ENCODE measurements at places on chromosomes 6 and 20. TPM values are rescaled to one million over a fixed set of nuclear protein-coding genes. Genes with fewer than 3 reads are reported as not detected.
A peak's percentile ranks its signal among the peaks of the same experiment; 100 is the strongest.

- no peak for DNase-seq
Observed at GRCh38 chr6:34157236-34157830, 11.4 kb upstream of the GRM4 start.

GRCh38 chr6:53614676-53615075, 50.9 kb downstream of the KLHL31 start:
- no peak for DNase-seq

DNA sequence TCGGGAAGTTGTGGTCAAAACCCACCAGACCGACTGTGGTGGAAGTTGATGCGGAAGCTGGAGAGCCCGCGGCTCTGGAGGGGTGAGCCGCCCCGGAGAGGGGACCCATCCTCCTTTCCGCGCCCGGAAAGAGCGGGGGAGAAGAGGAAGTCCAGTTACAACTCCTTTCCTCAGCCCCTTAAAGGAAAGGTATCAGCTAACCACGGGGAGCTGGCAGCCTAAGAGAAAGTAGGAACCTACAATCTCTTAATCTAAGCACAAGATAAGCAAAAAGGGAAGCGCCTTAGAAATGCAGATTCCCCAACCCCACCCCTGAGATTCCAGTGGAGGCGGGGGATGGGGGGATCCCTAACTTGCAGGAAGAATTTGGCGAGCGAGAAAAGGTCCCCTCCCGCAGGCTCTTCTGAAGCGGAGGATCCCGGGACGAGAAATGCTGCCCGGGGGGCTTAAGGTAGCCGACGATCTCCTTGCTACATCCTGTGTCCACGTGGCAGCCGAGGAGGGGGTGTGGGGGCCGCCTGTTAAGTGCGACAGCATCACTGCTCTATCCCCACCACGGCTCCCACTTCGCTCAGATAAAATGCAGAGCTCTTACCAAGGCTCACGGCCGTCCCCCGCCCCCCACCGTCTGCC, 87.5 kb downstream of the ZFP64 start:
- no peak for DNase-seq

GRCh38 chr20:54822386-54822785, 347.0 kb downstream of the DOK5 start:
- no peak for DNase-seq

DNA sequence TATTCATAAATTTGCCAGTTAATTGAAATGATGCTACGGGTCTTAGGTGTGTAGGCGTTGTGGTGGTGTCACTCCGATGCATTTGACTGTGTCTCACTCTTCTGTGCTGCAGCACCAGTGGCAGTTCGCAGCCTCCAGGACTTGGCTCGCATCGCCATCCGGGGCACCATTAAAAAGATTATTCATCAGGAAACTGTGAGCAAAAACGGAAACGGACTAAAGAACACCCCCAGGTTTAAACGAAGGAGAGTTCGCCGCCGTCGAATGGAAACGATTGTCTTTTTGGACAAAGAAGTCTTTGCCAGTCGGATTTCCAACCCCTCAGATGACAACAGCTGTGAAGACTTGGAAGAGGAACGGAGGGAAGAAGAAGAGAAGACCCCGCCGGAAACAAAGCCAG, 17.6 kb downstream of the PCMTD2 start:
- no peak for DNase-seq

DNA sequence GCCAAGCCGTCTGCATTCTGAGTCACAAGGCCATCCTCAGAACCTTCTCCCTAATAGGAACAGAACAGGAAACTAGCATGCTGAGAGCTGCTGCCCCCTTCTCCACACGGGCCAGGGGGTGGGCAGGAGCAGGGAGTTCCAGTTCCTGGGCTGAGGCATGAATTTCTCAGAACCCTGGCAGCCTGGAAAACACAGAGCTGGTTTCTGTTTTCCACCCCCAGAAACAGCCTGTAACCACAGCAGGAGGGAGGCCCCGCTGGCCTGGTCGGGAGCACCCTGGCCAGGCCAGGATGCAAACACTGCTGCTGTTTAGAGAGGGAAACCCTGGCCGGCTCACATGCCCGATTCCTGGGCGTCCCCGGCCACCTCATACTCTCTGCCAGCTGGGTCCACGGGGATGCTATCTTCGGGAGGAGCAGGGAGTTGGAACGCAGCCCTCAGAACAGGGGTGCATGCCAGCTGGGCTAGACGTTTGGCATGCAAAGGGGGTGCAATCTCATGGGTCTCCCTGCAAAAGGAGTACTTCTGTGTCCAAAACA, 130.1 kb downstream of the NFATC2 start:
- DNase-seq: no peak

DNA sequence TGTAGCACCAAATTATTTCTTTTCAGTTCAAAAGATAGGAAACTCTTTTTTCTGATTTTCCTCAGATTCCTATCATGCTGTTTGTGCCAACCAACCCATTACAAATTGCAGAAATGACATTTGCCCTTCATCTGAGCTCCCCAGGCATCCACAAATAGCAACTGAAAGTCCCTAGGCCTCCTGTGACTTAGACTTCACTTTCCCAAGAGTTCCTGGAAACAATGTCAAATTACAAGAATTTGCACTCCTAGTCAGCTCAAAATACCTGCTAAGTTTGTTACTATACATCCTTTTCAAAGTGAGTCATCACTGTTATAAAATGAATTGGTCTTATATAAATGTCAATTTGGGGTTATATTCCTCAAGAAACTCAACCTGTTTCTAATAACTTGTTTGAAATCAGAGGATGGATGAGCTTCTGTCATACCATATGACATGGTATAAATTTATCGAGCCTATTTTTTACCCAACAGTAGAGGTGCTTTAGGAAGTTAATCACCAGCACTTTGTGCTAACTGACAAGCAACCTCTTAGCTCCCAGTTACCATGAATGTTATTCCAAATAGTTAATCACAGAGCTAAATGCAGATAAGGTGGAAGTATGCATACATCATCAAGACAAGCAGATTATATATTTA, 256.5 kb downstream of the HACE1 start:
- no peak for DNase-seq

GRCh38 chr20:53146201-53146891, 174.2 kb downstream of the TSHZ2 start:
- DNase-seq: no peak

DNA sequence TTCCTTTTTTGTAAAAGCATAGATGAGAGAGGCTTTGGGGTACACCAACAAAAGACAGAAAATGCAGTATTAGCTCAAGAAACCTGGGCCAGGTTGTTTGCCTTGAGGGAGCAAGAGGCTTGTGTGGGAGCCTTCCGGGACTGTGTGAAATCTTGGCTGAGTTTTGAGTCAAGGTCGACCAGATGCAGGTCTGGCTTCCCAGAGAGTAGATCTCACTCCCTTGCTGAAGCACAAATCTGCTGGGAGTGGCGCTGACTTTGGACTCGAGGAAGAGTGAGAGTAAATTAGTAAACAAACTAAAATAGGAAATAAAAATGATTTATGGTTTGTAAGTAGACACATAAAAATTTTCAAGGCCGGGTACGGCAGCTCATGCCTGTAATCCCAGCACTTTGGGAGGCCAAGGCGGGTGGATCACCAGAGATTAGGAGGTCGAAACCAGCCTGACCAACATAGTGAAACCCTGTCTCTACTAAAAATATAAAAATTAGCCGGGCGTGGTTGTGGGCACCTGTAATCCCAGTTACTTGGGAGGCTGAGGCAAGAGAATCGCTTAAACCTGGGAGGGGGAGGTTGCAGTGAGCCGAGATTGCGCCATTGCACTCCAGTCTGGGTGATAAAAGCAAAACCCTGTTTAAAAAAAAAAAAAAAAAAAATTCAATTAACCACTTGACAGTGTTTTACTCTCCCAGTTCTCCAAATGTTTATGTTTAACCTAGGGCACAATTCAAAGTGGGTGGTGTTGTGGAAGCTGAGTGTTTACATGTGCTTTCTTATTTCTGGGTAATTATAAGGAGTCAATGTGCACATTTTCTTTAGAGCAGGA, 27.7 kb upstream of the EDN1 start:
- no peak for DNase-seq

DNA sequence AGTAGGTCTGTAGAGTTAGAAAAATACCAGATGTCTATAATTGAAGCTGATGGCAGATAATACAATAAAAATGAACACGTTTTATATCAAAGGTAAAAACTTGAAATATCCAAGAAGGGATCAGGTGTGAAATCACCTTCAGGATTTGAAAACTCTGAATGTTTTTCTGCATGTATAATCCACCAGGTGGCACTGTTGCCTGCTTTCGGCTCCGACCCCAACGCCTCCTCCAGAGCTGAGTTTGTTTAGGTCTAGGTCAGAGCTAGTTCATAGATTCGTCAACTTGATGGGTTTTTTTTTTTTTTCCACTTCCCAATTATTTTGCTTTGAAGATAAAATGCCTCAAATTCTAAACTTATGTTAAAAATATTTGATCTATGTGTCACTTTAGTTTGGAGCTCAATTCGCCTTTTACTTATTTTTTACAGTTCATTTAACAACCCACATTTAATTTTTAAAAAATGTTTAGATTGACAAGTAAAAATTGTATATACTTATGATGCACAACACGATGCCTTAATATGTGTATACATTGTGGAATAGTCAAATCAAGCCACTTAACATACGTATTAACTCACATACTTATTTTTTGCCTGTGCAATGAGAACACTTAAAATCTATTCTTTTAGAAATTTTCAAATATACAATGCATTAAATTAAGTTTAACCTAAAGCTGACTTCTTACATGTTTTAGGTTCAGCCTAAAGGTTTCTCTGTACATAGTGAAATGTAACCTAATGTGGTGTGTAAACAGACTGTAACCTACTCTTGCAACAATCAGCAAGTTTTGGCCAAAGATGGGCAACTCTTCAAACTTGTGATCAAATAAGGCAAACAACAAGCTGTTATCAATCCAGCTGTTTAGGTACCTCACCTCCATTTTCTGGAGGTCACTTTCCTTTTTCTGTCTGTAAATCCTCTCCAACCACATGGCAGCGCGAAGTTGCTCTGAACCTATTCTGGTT, 39.4 kb upstream of the ENPP4 start:
- peak; percentile 35 for DNase-seq

DNA sequence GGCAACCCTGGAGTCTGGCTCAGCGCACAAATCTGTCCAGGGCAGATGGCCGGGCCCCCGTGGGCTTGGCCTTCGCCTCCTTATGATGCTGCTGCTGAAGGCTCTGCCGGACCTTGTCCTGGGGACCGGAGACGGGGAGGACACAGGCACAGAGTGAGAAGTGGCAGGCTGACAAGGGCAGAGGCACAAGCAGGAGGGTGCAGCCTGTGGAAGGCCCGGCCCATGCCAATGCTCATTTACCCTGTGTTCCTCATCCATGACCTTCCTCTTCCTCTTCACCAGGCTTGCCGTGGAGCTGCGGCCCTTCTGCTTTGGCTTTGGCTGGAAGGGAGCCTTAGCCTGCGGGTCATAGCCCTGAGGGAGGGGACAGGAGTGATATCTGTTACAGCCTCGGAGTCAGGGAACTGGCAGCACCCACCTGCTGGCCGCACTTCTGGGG, 2.4 kb downstream of the B3GALT4 start:
- DNase-seq: no peak

DNA sequence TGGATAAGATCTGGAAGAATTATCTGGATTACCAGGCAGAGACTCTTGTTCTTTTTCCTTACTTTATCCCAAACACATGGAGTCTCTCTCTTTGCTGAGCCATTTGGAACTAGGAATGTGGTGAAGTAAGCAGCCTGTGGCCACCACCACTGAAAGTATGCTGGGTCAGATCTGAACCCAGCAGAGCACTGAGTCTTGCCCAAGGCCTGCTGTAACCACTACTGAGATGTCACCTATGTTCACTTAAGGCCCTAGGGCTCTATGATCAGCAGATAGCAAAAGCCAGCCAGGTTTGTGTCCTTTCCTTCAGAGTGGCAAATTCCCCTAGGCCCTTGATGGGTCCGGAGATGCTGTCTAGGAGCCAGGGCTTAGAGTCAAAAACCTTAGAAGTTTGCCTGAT, 103.3 kb upstream of the PLN start:
- no peak for DNase-seq

GRCh38 chr6:81451787-81452186, 300.7 kb downstream of the TENT5A start:
- DNase-seq: no peak

- no peak for DNase-seq
Observed at GRCh38 chr6:169201985-169202384, 51.7 kb downstream of the THBS2 start.

DNA sequence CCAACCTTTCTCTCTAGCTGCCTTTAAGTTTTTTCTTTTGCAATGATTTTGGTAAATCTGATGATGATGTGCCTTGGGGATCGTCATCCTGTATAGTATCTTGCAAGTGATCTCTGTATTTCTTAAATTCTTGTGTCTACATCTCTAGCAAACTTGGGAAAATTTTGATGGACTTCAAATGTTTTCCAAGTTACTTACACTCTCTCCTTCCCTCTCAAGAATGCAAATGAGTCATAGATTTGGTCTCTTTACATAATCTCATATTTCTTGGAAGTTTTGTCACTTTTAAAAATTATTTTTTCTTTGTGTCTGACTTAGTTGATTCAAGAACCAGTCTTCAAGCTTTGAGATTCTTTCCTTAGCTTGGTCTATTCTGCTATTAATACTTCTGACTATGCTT, 176.4 kb downstream of the TBC1D32 start:
- DNase-seq: no peak

- no peak for DNase-seq
Observed at GRCh38 chr6:104630522-104630921, 229.2 kb downstream of the HACE1 start.

DNA sequence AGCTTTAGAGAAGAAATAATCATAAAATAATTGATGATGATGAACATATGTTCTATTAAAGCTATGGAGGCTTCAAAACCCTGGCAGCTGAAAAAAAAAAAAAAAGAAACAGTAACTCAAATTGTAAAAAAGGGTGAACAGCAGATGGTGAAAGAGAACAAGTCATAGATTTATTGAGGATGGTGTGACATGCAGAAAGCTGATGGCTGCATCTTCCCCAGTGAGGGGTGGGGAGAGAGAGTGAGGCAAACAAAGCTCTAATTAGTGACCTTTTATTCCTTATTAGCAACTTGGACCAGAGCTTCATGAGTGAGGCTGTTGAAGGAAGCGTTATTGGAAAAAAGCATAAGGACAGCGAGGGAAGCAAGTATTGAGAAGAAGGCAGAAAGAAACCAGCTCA, 191.7 kb downstream of the EDN1 start:
- no peak for DNase-seq

- no peak for DNase-seq
Observed at GRCh38 chr6:157879873-157880254, 56.8 kb downstream of the SNX9 start.

DNA sequence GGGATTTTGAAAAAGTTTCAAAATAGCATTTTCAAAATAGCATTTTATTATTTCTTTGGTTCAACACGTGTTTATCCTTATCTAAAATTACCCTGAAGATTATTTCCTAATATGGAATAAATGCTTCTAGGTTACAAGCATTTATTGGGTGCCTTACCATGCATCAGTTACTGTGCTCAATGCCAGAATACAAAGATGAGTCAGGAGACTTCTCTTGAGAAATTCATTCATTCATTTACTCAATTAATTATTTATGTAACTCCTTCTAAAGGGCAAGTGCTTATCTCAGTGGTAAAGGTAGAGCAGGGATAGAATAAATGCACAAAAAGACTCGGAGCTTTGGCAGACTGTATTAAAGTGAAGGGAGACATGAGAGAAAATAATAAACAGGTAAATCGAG, 150.1 kb upstream of the PDE7B start:
- DNase-seq: no peak

The MYH7B gene
- not detected for total RNA-seq

The C6orf132 gene
- total RNA-seq: 2.4 TPM

The BPIFB4 gene
- total RNA-seq: not detected

The ZC2HC1B gene
- not detected for total RNA-seq

The BMP2 gene
- total RNA-seq: 2.1 TPM
